ENCODE measurements at places on chromosomes 3 and 15.

GRCh38 chr3:168858327-168858726 lies 762.6 kb upstream of the GOLIM4 start:
- DNase-seq, result no peak

DNA sequence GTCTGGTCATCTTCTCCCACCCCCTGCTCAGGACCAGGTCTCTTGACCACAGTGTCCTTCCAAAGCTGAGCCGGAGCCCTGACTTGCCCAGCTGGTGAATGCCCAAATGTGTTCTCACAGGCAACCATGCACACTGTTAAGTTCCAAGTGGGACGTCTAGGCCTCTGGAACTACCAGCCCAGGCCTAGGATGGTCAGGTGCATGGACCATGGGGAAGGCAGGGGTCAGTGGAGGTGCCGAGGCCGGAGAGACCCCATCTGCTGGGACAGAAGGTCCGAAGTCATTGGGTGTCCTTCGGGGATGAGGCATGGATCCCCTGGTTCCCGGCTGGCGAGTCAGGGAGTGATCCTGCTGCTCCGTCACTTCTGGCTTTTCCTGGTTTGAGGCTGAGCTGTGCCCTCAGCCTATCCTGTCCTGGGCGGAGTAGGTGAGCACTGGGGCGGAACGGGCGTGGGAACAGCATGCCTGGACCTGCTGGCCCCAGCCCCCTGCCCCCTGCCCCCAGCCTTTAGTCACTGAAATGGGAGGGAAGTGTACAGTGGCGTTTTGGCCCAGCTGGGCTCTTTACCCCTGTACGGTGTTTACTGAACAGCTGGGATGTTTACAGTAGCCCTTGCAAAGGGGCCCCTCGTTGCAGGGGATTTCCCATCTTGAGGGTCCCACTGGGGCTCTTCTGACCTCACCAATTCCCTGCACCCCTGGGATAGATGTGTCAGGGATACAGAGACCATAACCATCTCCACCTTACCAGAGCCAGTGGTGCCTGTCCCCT lies 12.1 kb downstream of the SEMA3F start:
- DNase-seq, result no peak

GRCh38 chr3:71927505-71928066 lies 142.6 kb upstream of the PROK2 start:
- DNase-seq, result no peak

DNA sequence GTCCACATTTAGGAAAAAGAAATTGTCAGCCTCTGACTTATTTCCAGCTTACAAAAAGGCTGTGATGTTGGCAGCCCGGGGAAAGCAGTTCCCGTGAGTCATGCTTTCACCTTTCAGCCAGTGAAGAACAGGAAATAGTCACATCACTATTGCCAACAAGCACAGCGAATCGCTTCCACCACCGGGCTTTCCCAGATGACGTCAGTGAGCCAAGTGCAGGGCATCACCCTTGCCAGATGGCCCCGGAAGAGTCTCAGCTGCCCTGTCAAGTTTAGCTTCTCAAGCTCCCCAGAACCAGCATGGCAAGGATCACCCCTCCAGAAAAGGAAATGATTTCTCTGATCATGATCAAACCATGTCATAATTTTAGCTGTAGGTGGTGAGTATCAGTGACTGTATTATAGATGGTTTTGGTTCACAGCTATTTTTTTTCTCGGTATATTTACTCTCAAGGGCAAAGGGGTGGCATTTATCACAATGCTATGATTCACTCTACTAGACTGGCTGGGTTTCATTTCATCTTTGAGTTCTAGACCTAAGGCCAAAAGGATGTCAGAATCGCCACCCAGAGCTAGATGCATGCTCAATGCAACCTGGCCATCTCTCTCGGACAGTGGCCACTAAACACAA lies 32.9 kb downstream of the B3GNT5 start:
- DNase-seq, result peak; percentile 92

DNA sequence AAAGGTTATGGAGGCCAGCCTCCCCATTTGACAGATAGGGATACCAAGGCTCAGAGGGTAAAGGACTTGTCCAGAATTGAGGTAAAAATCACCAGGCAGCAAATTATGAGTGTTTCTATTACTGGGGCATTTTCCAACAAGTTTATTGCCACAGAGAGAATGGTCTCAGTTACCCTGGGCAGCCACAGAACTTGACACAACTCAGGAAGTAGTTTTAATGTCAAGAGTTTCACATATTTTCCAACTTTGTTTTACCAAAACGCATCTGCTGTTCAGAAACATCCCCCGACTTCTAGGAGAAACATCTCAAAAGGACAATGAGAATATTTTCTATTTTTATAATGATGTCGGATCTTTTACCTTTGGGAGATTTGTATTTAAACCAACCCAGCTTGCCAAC lies 107.5 kb upstream of the MRPS22 start:
- no peak for DNase-seq

DNA sequence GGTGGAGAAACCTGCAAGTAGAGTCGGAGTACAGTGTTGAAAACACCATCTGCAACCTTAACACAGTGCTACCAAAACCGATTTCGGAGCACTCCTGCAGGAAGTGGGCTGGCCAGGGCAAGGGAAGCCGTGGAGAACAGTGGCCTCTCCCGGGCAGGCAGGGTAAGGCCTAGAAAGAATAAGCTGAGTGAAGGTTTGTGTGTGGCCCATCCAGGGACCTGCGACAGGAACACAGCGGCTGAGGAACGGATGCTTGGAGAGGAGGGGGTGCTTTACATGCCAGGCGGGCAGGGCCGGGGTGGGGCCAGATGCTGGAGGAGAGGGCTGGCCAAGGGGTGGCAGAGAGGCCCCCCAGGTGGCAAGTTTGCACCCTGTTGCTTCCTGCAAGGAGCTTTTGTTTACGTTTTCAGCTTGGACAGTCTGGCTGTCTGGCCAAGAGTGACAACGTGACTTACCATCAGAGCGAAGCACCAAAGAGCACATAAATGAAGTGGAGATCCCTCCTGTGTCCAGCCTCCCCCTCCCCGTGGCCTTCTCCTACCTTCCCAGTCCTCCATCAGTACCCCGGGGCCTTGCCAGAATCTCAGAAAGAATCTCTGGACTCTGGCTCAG lies 156.5 kb downstream of the PGPEP1L start:
- no peak for DNase-seq

Data from NCI-H446 treated with DMSO at 0.1 percent for 48 hours (cell line).